ENCODE measurements at places on chromosomes 3 and 15.
A peak's percentile ranks its signal among the peaks of the same experiment; 100 is the strongest.

DNA sequence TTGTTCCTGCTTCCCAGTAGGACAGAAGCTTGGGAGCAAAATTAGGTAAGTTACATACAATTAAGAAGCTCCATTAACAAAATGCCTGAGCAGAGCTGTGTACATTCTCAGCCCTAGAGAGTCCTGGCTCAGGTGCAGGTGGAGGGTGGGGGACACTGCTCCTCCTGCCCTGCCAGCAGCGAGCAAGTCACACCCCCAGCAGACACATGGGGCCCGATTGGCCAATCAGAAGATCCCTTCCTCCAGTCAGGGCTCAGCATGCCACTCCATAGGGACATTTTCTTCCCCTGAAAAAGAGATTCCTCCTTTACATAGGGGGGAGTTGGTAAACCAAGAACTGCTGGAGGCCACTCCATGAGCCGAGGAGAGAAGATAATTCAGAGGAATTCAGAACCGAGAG is 62.1 kb downstream of the PLXNA1 start:
- no peak for DNase-seq

- DNase-seq: peak; percentile 5
Observed at GRCh38 chr3:157865352-157866000, 240.7 kb downstream of the SHOX2 start.

GRCh38 chr3:66795365-66795764 is 202.7 kb upstream of the KBTBD8 start:
- DNase-seq: no peak

GRCh38 chr3:52202384-52203077 is 4.6 kb downstream of the ALAS1 start:
- DNase-seq: no peak

- DNase-seq: no peak
Observed at GRCh38 chr3:116338713-116339112, 106.6 kb downstream of the LSAMP start.

- DNase-seq: peak; percentile 8
Observed at GRCh38 chr15:94584833-94585244, 353.5 kb downstream of the MCTP2 start.

DNA sequence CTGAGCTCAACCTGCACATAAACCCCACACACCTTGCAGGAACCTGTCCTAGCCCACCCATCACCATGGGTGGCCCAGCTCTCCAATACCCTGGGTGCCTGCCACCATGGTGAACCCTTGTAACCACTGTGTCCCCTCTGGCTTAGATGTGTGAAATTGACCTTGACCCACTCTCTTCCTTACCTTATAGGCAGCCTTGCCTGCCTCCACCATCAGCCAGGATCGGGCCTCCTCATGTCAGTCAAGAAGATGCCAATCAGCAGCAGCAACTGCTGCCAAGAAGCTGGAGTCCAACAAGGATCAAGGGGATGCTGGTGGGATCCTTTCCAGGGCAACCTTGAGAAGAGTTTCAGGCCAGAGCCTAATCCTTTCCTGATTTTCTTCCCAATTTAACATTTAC is 8.8 kb upstream of the CYP11A1 start:
- DNase-seq: no peak

- DNase-seq: no peak
Observed at GRCh38 chr3:60598671-60599070, 652.6 kb downstream of the FHIT start.

DNA sequence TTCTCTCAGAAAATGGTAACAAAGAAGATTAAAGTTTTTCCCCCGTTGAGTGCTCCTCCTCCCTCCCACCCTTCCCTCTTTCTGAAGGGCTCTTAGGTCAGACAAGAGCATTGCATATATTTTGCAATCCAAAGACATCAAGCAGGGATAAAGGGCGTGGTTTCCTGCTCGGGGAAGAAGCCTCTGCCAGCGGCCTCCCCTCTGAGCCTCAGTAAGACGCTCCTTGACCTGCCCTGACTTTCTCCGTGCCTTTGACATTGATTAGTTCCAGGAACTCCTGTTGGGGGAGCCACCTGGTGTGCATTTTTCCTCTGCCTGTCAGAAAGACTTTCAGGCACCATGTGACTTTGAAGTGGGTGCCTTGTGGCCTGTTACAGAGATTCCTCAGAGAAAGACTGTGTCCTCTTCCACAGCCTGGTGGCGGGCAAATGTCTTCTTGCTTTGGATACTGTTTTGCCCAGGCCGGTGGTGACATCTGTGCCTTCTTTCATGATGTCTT is 87.2 kb upstream of the TBL1XR1 start:
- DNase-seq: no peak

DNA sequence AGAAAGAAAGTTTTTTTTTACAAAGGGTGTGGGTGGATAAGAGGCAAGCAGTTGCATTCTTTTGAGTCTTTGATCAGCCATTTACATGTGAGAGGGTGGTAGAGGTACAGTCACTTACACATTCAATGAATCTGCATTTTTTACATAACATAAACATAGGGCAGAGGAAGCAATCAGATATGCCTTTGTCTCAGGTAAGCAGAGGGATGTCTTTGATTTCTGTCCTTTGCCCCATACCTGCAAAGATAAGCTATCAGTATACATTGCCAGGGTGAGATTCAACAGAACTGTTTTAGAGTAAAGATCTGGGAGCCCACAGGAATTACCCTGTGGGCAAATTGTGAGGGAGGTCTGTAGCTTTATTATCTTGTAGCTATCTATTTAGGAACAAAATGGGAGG is 5.4 kb upstream of the PPP1R2 start:
- DNase-seq: no peak

DNA sequence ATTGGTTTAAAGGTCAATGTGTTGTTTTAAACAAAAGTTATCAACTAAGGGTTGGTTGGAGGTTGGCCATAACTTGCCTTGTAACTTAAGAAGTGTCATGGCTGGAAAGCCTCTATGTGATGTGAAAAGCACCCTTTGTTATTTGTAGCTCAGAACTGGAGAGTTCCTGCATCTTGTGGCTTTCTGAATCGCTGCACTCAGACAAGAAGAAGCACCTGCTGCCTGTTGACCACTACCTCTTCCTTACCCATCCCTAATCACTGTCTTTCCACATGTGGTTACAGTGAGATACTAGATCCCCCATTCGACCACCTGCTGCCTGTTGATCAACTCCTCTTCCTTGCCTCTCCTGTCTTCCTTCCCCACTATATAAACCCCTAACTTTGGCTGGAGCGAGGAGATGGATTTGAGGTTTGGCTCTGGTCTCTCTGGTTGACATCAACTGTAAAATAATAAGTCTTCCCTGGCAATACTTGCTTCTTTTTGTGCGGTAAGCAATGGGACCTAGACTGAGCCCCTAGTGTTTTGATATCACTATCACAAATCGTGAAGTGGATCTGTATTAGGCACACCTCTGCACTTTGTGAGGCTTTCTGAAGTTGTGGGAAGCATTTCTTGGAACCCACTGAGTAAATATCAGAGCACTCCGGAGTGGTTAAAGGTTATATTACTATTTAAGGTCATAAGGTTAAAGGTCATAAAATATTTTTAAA is 13.8 kb downstream of the RPL39L start:
- DNase-seq: no peak

DNA sequence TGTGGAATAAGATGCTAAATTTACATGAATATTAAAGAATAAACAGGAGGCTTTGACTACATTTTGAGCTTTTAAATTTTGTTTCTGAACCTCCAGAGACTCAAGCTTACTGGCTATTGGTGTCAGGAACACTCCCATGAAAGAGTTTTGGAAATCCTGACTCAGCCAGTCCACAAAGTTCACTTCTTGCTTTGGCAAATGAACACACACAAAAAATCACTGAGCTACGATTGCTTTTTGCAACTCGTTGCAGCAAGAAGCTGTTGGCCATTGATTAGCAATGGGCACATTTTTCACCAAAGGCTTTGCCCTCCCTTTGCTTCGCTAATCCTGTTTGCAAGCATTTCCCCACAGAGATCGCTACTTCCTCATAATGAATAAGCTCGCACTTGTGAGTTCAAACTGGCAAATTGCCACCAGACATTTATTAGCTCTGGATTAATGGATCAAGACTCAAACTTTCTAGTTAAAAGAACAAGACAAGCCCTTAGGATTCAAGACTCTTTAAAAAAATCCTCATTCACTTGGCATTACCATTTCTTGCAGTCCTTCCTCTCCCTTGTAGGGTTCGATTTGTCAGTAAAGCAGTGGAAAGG is 343.2 kb upstream of the ONECUT1 start:
- DNase-seq: no peak

- DNase-seq: no peak
Observed at GRCh38 chr3:124084022-124084881, 92.3 kb upstream of the ROPN1 start.

GRCh38 chr3:131546441-131546840 is 43.7 kb upstream of the MRPL3 start:
- no peak for DNase-seq

GRCh38 chr3:35137612-35138011 is 501.7 kb upstream of the ARPP21 start:
- DNase-seq: no peak

- no peak for DNase-seq
Observed at GRCh38 chr3:81888914-81889557, 127.6 kb upstream of the GBE1 start.

DNA sequence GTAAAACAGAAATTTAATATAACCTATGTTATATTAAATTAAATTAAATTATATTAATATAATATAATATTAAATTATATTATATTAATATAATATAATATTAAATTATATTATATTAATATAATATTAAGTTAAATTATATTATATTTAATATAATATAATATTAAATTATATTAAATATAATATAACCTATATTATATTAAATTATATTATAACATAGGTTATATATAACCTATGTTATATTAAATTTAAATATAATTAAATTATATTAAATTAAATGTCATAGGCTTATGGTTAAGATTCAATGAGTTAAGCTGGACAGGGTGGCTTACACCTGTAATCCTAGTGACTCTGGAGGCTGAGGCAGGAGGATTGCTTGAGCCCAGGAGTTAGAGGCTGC is 40.6 kb upstream of the CNOT10 start:
- DNase-seq: no peak

DNA sequence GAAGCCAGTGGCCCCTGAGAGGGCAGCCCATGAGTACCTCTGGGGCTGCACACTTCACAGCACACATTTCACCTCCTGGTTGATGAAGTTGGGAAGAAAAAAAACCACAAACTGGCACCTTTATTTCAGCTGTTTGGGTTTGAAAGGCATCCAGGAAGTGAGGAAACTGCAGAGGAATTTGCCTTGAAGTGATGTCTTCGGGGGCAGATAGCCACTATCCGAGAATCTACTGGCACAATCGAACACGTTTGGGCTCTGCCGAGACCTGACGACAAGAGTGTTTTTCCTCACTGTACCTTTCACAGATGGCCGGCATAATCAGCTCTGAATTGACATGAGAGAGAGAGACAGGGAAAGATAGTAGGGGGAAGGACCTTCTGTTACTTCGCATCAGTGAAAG is 59.7 kb downstream of the LRIG1 start:
- no peak for DNase-seq

- no peak for DNase-seq
Observed at GRCh38 chr3:23262766-23263165, 59.6 kb downstream of the UBE2E2 start.

DNA sequence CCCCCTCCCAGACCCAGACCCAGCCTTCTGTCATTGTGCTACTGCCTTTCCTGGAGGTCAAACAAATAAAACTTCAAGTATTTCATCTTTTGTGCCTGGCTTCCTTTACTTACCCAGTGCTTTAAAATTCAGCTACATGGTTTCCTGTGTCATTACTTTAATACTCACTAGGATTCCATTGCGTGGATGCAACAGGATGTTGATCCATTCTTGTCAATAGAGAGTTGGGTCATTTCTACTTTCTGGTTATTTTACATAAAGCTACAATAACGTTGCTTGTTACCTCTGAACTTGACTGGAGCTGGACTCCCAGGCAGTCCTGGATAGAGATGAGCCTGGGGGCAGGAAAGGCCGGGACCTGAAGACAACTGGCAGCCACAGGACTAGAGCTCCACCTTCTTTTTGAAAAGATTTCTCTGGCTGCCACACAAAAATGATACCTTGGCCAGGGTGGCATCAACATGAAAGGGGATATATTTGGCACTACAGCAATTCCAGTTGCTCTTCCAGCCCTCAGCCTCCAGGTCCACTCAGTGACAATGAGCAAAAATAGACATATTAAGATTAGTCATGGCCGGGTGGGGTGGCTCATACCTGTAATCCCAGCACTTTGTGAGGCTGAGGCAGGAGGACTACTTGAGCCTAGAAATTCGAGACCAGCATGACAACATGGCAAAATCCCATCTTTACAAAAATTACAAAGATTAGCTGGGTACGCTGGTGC is 23.3 kb upstream of the HEG1 start:
- DNase-seq: no peak

GRCh38 chr15:55110446-55110845 is 86.3 kb downstream of the RSL24D1 start:
- DNase-seq: no peak

DNA sequence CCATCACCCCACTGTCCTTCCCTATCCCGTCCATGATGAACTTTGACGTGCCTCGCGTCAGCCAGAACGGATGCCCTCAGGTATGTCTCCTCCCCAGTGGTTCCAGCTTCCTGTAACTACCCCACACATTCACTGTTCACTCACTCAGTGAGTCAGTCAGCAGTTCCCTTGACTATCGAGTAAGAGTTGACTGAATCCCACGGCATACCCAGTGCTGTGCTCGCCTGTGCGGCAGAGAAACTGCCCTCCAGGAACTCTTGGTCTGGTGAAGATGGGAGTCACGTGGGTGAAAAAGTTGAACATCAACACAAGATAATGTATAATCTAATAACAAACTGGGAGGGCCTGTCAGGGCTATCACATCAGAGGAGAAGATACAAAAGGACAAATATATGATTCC is 36.7 kb downstream of the CCDC33 start:
- no peak for DNase-seq

DNA sequence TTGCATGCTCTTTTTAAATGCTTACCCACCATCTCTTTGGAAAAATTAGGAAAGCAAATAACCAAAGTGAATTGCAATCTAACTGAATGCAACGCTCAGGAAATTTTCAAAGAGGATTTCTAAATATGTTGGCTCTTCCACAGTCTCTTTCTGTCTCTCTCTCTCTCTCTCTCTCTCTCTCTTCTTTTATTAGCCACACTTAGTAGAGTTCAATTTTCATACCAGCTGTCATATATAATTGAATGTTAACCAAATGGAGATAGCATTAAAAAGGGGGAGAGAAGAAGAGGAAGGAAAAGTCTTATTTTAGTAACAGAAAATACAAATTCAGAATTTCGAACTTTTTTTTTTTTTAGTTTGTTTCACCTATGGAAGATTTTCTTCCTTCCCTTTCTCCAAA is 235.9 kb upstream of the GBE1 start:
- no peak for DNase-seq

GRCh38 chr3:143597774-143598652 is 250.3 kb downstream of the SLC9A9 start:
- no peak for DNase-seq

DNA sequence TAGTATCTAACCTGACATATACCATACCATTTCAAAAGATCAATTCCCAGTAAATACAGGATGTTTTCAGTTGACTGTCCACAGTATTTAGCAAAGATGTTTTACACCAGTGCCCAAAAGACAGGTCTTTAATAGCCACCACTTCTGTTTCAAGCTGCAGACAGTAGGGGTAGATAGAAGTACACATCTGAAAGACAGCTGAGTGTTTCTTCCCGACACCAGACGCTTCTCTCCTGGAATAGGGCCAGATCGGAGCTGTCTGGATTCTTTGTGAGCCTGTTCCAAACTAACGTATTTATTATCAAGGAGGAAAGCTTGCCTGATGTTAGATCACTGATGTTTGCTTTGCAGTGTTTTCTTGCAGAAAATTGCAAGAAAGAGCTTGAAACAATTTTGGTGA is 136.1 kb upstream of the RBMS3 start:
- DNase-seq: no peak

Data from activated T-cell treated with anti-CD3 and anti-CD28 coated beads for 1 hour (primary cell).